GM20000 (cell line): ENCODE measurements at places on chromosomes 3 and 15.

DNA sequence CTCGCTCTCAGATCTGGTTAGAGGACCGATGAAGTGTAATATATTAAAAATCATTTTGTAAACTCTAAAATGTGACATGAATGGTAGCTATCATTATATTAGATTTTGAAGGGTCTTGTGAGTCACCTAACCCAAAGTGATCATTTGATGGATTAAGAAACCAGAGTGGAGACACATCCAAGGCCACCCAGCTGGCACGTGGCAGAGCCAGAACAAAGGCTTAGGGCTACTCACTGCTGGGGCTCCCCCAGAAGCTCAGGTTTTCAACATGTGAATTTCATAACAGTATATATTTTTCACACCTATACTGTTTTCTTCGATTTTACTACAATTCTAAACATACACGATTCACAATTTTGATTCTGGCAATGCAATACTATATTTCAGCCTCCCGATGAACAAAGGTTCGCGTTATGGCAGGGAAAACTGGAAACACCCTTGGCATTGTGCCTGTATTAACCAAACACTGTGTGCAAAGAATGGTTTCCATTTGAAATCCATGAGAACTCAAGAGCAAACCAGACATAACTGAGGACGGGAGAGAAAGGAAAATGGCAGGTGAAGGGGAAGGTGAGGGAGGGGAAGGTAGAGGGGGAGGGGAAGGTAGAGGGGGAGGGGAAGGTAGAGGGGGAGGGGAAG, 88.9 kb downstream of the ADAMTS17 start:
- no peak for DNase-seq

- DNase-seq: no peak
These were observed 29.6 kb upstream of the CEMIP start for GRCh38 chr15:80749589-80749988.

DNA sequence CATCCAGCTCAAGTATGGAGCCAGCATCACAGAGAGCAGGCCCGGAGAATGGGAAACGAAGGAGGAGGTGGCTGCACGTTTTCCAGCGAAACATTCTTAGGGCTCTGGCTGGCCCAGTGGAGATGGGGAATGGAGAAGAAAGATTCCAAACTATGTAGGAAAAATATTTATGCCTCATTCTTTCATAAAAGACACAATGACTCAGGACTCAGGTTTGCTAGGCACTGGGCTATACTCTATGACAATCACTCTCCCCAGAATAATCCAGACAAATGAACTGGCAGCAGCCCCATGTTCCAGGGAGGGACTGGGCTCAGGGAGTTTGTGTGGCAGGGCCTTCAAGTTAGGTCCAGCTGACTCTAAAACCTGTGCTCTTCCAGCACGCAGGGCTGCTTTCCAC, 110.8 kb upstream of the RAD18 start:
- no peak for DNase-seq

GRCh38 chr15:26628879-26629529, 143.9 kb downstream of the GABRB3 start:
- DNase-seq: no peak

DNA sequence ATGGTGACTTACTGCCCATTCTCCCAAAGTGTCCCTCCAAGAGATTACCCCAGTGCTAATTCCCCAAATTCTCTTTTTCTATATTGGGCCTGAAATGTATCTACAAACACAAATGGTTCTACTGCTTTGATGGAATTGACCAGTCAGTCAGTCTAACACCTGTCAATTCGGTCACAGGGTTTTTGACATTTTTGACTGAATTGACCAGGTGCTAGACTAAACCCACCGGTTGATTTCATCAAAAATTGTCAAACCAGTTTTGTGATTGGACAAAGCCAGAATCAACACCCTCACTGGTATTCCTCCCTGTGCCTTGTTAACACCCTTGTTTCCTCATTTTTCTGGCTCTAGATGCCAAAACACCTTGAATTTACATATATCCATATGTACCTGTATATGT, 398.4 kb upstream of the NR2F2 start:
- no peak for DNase-seq

DNA sequence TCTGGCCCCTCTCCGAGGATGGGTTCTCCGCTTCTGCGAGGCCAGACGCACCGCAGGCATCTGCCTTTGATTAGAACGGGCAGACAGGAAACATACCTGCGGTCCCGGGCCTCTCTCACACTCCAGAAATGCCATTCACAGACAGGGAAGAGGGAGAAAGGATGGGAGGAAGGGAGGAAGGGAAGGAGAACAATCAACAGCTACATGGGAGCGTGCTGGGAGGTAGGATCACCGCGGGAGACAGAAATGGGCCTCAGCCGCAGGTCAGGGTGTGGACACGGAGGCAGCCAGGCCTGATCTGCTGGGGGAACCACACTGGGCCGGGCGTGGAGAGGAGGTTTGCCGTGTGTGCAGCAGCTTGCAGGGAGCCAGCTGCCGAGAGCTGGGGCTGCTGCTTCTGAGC, 90.7 kb upstream of the RGMA start:
- no peak for DNase-seq

DNA sequence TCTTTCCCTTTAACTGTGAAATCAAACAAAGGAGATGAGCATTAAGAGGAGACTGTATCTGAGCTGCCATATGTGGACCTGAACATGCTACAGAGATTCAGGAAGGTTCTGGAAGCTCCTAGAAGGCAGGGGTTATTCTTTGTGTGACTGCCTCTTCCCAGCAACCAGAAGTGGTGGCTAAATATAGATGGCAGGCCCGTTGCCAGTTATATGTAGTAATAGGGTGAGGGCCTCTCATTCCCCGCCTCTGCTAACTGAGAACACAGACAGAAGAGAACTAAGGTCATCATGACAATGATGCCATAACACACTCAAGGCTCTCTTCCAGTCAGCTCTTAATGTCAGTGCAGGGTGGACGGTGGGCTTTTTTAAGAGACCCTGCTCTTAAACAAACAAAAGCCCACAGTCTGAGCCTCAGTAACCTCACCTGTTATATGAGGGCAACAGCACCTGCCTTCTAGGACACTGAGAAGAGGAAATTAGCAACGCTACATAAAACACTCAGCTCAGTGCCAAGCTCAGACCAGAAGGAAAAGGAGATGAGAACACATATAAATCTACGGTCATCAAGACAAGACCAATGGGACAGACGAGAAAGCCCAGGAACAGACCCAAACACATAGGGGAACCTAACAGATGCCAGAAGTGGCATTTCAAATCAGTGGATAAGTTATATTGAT, 22.3 kb downstream of the CFAP92 start:
- DNase-seq: no peak

DNA sequence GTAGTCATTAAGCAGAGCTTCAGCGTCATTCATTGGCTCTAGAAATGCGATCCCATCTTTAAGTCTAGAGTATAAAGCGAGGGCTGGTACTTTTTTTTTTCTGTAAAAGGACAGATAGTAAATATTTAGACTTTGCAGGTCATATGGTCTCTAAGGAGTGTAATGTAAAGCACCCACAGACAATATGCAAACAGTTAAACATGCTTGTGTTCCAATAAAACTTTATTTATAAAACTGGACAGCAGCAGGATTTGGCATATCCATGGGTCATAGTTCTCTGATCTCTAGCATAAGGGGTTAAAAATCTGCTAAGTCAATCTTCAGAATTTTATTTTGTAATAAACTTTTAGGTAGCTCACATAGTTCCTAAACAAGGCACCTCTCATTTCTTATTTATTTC, 226.8 kb upstream of the TBC1D5 start:
- no peak for DNase-seq

DNA sequence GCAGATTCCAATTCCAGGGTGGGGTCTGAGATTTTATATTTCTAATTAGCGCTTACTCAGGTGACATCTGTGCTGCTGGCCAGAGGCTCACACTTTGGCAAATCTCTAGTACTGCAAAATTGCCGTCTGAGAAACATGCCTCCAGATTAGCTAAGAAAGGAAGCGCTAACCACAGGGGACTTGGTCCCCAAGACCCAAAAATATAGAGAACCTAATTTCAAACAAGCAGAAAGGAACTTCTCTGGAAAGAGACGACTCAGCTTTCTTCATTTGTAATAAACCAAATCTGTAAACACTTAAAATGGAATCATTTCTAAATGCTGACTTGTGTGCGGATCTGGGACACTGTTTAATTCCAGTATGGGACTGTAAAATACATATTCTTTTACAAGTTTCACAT, 55.7 kb downstream of the B3GNT5 start:
- DNase-seq: no peak

DNA sequence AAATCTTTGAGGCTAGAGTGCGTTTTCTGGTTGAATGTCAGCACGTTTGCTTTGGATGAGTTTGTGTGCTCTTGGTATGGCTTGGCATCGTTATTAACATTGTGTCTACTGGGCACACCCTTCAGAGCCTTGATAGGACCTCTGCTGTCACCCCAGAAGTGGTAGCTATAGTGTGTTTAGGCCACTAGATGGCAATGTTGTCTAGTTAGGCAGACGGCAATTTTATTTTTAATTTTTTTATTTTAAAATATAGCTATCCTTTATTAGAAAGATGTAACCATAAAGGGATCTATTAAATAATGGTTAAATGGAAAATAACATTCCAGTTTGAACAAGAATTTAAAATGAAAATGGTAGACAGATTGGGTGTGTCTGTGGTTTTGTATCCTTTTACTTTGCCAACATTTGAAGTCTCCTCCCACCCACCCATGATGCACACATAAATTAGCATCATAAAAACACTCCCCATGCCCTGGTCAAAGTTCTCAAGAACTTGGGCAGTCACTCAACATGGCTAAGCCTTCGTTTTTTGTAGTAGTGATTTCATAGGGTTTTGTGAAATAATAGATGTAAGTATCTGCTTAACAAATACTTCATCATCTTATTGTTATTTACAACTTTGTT, 200.7 kb downstream of the KCNH8 start:
- peak; percentile 51 for DNase-seq

DNA sequence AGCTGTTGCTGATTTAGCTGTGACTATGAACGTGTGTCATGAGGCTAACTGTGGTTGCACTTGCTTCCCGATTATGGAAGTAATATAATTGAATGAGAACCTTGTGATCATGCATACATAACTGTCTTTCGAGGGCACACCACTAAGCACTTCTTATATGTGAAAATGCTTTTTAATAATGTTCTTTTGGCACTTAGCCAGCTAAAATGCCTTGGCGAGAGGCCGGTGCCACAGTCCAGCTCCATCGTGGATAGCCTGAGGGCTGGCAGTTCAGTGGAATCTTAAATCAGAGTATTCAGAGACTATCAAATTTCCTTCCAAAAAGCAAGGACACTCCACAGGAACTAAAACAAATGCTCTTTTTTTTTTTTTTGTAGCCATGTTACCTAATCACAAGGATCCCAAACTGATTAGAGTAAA, 161.6 kb upstream of the FRMD4B start:
- DNase-seq: no peak

GRCh38 chr3:100245927-100246326, 14.9 kb upstream of the TBC1D23 start:
- DNase-seq: no peak

DNA sequence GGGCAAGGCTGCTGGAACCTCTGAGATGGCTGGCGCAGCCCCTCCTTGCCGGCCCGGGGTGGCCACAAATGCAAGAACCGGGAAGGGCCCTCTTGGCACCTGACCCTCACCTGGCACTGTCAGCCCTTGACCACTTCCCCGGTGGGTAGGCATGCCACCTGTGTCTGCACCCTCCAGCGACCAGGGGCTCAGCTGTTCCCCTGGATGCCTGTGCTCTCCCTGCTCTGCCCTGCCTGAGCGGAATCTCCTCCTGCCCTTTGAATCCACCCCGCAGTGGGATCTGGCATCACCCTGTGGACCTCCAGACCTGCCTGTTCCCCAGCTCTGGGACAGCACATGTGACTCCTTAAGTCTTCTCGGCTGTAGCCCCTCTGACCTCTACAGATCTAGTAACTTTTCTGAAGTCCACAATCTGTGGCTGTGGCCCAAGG, 26.1 kb upstream of the FGD5 start:
- DNase-seq: no peak

GRCh38 chr15:99408236-99409096, 157.2 kb downstream of the LRRC28 start:
- no peak for DNase-seq

- peak; percentile 64 for DNase-seq
These were observed 54.9 kb downstream of the CCNL1 start for GRCh38 chr3:157104928-157105652.

GRCh38 chr3:15979495-15979894, 181.7 kb upstream of the ANKRD28 start:
- DNase-seq: no peak

DNA sequence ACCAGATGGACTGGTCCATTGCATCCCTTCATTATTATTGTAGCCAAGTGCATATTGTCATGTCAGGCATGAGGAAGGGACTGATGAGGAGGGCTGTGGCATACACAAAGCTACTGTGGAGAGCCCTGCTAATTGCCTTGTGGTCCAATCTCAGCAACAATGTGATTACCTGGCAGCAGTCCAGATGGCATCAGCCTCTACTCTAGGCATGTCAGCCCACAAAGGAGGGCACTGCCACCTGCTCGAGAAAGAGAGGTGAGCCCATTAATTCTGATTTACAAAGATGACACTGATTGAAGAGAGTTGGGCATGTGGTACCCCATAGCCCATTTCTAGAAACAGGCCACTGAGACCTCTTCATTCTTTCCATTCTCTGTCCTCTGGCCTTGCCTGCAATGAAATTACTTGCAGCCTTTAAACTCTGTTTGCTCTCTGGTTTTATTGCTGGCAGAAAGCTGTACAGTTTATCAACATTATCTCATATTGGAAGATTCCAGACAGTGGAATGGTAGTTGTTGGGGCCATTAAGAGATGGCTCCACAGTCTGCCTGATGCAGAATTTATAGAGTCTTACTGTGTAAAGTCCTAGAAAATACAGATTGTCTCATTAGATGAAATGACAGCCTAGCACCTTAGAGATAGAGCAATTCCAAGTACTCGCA, 307.7 kb downstream of the ARPP21 start:
- no peak for DNase-seq

DNA sequence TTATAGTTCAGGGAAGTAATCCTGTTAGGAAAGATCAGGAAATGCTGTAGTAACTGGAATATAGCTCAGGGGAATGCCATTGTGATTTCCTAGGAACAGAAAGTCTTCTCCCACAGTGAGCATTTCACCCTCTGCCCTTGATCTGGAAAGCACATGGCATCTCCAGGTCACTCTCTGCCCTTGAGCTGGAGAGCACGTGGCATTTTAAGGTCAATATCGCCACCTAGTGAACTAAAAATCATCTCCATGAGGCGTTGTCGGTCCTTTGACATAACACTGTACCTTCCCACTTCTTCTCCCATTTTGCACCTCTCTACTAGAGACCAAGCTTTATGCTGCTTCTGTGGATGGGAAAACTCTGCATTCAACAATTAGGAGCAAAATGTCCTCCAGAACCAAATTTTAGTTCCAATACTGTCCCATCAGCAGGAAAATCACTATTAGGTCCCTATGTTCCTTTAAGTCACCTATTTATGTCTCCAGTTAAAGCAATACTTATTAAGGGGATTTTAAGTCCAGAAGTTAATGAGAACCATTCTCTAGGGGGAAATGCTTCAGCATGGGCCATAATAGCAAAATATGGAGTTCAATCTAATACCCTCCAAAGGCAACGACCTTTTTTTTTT, 54.7 kb upstream of the GK5 start:
- DNase-seq: peak; percentile 80

- DNase-seq: no peak
These were observed 688.3 kb upstream of the LMCD1 start for GRCh38 chr3:7813365-7813764.
